CD8-positive, alpha-beta memory T cell (primary cell): ENCODE measurements at places on chromosomes 16 and 17.

DNA sequence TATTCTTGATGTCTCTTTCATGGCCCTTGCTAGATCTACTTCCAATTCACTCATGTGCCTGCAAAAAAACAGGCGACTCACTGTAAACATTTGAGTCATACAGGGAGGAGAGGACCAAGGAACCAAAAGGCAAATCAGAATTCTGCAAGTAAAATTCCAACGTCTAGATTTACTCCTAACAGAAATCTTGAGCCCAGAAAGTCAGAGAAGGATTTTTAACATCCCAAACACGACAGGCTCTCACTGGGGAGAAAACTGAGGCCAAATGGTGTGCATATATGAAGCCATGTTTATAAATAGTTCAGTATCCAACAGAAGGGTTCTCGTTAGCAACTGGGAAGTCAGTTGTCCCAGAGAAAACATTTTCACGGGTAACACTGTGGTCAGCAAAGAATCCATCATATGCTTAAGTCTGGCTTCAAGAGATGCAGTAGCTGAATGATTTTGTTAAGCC is 40.1 kb downstream of the LITAF start:
- DNase-seq = no peak
- H3K4me3 ChIP-seq = no peak overlapping the region
- no peak overlapping the region for H3K27ac ChIP-seq
- no peaks in the 10 kb centered on the region for H3K27me3 ChIP-seq
- peaks cover 40% of the 10 kb centered on the region for H3K36me3 ChIP-seq

- H3K4me3 ChIP-seq = no peak overlapping the region
- H3K4me1 ChIP-seq = no peaks in the 10 kb centered on the region
- no peak for DNase-seq
- H3K27ac ChIP-seq = no peak overlapping the region
Measured at GRCh38 chr16:80009971-80010659, 409.6 kb upstream of the MAF start.

DNA sequence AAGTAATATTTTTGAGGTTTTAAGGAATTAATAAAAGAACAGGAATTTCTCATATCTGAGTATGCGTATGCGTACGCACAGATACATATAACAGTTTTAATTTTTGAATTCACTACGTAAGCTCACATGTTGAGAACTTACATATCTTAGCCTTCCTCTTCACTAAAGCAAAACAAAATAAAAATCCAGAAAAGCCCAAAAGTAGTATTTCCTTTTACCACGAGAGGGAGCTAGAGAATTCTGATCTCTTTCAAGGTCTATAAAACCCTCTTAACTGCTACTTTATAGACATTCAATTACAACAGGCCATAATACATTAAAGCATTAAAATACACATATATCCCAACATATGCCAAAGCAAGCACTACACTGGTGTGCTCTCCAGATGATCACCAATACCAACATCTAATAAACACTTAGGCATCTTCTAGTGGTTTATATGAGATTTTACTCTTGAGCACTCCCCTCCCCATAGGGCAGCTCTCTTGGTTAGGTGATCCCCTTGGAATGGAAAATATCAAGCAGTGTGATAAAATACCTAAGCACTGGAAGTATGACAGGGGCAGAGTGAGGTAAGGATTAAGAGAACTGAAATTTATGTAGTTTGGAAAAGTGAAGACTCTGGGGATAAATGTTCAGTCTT is 94.0 kb downstream of the SKAP1 start:
- no peak overlapping the region for H3K27ac ChIP-seq
- DNase-seq = no peak
- no peaks in the 10 kb centered on the region for H3K27me3 ChIP-seq
- no peak overlapping the region for H3K4me3 ChIP-seq

GRCh38 chr17:33868899-33869298 is 386.2 kb upstream of the CCL2 start:
- H3K4me3 ChIP-seq = no peak overlapping the region
- H3K36me3 ChIP-seq = no peaks in the 10 kb centered on the region
- no peak overlapping the region for H3K27ac ChIP-seq

- H3K27ac ChIP-seq = no peak overlapping the region
- no peaks in the 10 kb centered on the region for H3K36me3 ChIP-seq
- H3K4me1 ChIP-seq = peaks cover 8% of the 10 kb centered on the region
- no peak overlapping the region for H3K4me3 ChIP-seq
- peaks cover 6% of the 10 kb centered on the region for H3K27me3 ChIP-seq
Measured at GRCh38 chr17:57782647-57783337, 37.7 kb upstream of the CCDC182 start.
